Activated naive CD8-positive, alpha-beta T cell treated with anti-CD3 and anti-CD28 coated beads, Interleukin-2, amount 50 U/mL, for 24 hours (primary cell): ENCODE measurements at places on chromosomes 7 and 10.

DNA sequence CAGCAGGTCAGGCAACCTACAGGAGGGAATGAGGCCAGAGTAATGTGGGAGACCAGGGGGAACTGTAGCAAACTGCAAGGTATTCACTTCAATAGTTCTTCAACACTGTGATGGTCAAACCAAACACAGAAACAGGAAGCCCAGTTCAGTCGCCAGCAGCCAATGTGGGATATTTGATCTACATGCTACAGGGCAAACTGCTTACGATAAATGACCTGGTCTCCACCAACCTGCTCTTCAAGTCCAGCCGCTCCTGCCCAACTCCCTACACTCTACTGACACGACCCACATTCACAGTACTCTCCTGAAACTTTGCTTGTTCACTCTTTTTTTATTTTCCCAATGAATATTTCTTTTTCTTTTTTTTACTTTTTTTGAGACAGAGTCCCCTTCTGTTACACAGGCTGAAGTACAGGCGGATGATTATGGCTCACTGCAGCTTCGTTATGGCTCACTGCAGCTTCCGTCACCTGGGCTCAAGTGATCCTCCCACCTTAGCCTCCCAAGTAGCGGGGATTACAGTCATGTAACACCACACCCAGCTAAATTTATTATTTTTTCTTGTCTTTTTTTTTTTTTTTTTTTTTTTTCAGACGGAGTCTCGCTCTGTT, 42.1 kb downstream of the MDH2 start:
- DNase-seq: no peak

DNA sequence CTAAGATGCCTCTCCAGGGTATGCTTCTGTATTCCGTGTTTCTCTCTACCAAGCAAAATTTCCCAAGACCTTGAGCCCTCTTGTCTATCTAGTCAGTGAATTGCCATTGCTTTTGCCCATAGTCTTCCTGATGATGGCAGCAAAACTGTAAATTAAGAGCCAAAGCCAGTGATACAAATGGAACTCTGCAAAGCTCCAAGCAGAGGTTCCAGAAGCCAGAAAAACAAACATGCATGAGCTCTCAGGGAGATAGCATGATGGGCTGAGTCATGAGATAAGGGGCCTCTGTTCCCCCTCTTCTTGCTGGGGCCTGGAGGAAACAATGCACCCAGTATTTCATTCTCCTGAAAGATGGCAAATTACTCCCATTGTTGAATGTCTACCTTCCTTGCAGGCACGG, 24.7 kb downstream of the LSMEM1 start:
- DNase-seq: no peak

DNA sequence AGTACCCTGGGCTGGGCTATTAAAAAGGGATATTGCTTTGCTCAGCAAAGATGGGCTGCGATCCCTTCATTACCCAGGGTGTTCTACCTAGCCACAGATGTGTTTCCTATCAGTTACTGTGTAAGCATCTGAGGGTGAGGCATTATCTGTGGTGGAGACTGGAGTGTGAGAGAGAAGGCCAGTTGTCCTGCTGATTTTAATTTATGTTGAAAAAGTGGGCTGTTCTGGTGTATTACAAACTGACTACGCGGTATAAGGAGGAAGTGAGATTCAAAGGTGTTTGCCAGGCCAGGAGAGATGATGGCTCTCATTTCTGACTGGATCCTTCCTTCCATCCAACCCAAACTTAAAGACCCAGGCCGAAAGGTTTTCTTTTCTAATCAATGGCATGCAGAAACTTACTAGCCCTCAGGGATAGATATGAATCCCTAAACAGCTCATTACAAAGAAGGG, 7.6 kb downstream of the TCF7L2 start:
- no peak for DNase-seq

DNA sequence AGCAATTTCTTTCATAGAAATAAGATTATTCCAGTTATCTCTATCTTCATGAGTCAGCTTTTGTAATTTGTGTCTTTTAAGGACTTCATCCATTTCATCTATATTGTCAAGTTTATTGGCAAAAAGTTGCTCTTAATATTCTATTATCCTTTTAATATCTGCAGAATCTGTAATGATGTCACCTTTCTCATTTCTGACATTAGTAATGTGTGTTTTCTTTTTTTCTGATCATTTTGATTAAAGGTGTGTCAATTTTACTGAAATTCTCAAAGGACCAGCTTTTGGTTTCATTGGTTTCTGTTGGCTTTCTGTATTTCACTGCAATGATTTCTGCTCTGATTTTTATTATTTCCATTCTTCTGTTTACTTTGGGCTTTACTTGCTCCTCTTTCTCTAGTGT, 17.9 kb upstream of the OR2AE1 start:
- DNase-seq: no peak

GRCh38 chr7:101597941-101598340, 31.2 kb downstream of the MYL10 start:
- no peak for DNase-seq

DNA sequence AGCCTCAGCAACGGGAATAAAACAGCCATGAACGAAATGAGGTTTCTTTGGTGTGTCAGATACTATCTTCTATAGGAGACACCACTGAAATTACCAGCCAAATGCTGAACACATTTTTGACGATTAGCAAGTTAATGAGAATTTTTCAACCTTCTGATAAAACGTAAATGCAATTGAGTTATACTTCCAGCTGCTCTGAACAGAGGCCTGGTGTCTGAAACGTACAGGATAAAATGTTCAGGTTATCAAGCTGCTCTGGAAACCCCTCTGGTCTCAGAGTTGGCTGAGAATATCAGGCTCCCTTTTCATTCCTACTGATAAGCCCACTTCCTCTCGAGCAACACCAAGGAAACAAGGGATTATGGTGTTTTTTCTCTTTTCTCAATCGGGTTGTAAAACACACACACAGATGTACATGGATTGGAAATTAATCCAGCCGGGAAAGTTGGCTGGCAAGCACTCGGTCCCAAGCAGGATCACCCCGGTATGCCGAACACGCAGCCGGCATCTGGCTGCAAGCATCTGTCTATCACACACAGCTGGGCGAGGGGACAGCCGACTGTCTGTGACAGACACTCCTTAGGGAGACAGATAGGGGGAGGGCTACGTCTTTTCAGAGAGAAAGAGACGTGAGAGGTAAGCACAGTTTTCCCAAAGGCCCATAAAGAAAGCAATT, 171.8 kb downstream of the PRKAG2 start:
- DNase-seq: no peak

DNA sequence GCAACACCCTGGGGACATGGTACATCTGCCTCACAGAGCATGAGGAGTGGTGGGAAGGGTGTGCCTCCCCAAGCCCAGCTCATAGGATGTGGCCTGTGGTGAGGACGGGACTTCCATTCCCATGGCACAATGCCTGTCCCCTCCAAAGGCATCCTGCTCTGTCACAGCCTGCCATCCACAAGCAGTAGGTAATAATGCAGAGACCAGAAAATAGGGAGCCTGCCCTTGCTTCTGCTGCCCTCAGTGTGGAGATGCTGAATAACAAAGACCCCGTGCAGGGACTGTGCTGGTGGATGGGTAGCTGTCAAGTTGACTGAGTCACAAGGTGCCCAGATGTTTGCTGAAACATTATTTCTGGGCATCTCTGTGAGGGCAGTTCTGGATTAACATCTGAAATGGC, 199.9 kb upstream of the GRB10 start:
- DNase-seq: no peak

DNA sequence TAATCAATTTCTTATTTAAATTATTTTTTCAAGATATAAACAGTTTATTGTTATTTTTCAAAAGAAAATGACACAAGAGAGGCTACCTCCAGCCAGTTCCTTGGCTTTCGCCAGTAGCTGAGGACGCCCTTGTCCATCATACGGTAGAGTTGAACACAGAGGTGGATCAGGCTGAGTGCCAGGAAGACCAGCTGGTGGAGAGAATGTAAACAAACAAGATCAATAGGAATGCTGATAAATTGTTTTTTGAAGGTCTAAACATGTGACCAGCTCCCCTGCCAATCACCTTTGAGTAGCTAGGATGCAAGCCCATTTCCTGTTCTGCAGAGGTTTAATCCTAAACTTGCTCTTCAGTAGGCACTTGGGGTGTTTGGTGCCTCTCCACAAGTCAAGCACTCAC, 138.9 kb downstream of the PKD1L1 start:
- DNase-seq: no peak

DNA sequence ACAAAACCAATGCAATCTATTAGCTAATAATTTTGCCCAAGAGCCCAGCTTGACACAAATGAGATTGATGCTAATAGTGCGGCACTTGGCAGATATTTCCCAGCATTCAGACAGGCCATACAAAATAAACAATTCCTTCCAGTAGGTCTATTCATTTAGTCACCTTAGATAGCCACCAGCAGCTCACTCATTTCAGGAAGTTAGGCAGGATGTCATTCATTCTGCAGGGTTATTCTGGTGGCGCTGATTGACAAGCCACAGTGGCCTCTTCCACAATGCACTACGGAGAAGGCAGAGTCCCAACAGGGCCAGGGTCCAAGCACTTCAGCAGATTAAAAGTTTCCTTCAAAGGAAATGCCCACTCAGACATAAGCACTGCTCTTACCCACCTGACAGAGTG, 55.8 kb downstream of the PIK3AP1 start:
- no peak for DNase-seq

- DNase-seq: no peak
Observed at GRCh38 chr10:99467236-99467999, 37.0 kb upstream of the GOT1 start.

GRCh38 chr10:32332299-32332750, 14.6 kb downstream of the EPC1 start:
- peak; percentile 73 for DNase-seq

- DNase-seq: no peak
Observed at GRCh38 chr7:36388423-36388822, 1.2 kb upstream of the ANLN start.

- no peak for DNase-seq
Observed at GRCh38 chr10:124032971-124033886, 60.2 kb downstream of the CHST15 start.

DNA sequence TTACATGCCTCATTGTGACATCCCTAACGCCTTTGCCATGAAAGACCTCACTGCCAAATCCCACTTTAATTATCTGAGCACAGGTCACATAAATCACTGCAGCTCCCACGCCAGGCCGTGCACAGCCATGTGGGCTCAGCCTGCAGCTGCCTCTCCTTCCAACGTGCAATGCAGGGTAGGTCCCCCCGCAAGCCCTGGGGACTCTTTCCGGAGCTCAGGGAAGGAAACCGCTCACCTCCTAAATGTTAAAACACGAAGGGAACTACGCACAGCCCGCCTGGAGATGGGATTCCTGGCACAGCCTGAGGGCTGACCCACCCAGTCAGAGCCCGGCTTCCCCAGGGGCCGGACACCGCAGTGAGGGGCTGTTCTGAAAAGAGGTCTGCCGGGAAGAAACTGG, 128.0 kb downstream of the MAD1L1 start:
- no peak for DNase-seq

- DNase-seq: no peak
Observed at GRCh38 chr10:22058201-22058600, 54.7 kb upstream of the DNAJC1 start.

- DNase-seq: no peak
Observed at GRCh38 chr7:116240024-116240668, 29.8 kb downstream of the TES start.

- no peak for DNase-seq
Observed at GRCh38 chr10:118873091-118873737, 118.4 kb upstream of the CACUL1 start.

- DNase-seq: no peak
Observed at GRCh38 chr10:60677531-60678129, 100.6 kb upstream of the CDK1 start.

DNA sequence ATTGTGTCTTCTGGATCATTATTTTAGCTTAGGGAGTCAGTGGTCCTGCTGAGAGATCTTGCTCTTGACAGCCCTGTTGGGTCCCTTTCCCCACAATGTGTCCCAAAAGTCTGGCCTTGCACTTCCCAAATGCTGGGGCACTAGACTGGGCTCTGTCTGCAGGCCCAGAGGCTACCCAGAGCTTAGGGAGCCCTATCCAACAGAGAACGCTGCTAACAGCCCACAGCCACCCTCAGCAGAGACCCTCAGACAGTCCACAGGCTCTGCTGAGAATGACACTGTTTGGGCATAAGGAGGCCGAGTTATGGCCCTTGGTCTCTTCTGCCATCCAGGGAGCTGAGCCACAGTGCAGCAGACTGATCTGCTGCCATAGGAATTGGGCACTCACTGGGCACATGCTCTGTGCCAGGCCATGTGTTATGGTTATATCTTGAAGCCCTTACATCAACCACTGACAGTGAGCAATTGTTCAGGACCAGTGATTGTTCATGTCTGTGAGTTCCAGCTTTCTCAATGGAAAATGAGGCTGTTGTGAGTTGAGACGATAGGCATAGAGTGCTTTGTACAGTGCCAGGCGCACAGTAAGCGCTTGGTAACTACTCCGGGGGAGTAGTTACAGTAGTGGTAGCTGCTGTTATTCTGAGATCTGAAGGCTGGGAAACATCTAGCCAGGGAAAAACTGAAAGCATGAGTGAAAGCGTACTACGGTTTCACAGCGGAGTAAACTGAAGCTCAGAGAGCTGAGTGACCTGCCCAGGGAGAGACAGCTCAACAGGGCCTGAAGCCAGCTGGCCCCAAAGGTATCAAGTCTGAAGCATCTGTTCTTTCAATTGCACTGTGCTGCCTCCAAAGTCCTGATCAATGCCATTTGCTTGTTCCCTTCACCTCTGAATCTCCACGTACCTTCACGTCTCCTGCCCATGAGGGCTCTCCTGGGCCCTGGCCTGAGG, 77.6 kb upstream of the PRLHR start:
- no peak for DNase-seq

DNA sequence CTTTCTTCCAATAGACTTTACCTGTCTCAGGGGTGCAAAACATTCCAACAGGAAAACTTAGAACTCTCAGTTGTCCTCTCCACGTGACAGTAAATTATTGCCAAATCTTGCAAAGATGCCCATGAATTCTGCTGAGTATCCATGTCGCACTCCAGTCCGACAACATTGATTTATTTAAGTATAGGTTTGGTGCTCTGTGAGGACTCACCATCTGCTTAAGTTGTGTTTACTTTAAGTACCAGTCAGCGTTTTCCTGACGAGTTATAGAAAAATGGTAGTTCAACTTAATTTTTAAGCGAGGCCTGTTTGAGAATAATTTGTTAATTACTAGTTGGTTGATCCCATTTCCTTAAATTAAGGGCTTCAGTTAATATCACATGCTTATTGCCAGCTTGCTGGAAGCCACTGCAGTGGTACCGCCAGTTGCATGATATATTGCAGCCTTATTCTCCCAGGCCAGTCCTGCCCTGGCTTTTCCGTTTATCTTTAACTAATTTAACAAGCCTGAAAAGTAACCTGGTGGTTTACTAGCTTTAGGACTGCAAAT, 27.8 kb downstream of the CREB5 start:
- no peak for DNase-seq

- no peak for DNase-seq
Observed at GRCh38 chr10:74013004-74013403, 15.1 kb downstream of the VCL start.

DNA sequence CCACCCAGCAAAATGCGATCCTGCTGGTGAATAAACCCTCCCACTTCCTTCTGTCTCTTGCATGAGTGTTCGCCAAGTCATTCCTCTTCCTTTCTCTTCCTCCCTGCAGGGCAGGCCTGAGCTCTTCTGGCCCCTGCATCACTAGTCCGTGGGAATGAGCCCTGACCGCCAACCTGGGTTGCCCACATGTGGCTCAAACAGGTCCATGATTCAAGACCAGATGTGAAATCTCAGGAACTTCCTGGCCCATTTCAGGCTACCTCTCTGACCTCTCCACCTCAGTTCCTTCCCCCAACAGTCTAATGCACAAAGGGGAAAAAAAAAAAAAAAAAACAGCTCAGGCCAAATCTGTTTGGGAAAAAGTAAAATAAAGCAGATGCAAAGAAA, 5.4 kb upstream of the YWHAG start:
- no peak for DNase-seq
